ENCODE measurements at places on chromosomes 4 and X.

DNA sequence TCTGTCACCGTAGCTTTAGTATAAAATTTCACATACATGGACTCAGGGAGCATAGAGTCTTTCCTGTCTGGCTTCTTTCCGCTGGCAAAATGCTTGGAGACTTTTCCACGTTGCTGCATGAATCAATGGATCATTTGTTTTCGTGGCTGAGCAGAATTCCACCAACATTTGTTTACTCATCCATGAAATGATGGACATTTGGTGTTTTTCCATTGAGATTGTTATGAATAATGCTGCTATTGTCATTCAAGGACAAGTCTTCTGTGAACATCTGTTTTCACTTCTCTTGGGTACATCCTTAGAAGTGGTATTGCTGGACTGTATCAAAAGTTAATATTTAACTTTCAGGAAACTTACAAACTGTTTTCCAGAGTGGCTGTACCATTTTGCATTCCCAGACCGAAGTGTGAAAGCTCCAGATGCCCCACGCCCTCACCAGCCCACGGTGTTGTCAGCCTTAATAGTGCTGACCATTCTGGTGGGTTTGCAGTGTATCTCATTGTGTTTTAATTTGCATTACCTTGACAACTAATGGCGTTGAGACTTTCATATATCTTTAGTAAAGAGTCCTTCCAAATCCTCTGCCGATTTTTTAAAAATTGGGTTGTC is 5.8 kb upstream of the TMEM271 start:
- DNase-seq: no peak

DNA sequence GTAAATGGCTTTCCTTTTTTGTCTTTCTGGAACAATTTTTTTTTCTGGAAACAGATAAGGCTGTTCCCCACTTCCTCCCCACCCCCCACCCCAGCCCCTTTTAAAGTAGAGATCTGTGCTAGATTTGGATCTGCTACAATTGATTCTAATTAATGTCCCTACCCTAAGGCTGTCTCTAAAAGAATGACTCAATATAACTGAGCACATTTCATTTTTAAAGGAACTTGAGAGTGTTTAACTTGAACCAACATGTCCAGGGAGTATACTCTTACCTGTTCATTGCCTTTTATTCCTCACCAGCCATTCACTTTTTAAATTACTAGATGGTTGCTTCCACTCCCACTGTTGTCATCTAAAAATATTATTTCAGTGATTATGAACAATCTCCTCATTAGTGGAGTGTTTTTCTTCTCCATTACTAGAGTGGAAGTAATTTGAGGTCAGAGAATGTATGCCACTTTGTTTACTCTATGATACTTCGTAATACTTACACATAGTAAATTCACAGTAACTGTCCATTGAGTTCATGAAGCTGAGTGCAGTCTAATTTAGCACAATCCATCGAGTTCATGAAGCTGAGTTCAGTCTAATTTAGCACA is 14.1 kb upstream of the CNOT6L start:
- DNase-seq: no peak

GRCh38 chr4:169160825-169161224 is 109.9 kb downstream of the SH3RF1 start:
- DNase-seq: no peak

DNA sequence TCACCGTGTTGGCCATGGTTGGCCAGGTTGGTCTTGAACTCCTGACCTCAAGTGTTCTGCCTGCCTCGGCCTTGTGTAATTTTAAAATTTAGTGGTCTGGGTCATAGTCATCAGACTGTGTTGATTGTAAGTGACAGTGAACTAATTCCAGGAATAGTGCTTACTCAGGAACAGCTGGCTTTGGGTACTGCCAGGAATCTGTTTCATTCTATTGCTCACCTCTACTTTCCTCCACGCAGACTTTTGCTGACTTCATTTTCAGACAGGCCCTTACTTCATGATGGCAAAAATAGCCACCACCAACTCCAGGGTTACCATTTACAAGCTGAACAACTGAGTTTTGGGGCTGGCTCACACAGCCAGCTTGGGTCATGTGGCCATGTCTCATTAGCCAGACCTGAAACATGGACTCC is 54.6 kb downstream of the FNIP2 start:
- no peak for DNase-seq

DNA sequence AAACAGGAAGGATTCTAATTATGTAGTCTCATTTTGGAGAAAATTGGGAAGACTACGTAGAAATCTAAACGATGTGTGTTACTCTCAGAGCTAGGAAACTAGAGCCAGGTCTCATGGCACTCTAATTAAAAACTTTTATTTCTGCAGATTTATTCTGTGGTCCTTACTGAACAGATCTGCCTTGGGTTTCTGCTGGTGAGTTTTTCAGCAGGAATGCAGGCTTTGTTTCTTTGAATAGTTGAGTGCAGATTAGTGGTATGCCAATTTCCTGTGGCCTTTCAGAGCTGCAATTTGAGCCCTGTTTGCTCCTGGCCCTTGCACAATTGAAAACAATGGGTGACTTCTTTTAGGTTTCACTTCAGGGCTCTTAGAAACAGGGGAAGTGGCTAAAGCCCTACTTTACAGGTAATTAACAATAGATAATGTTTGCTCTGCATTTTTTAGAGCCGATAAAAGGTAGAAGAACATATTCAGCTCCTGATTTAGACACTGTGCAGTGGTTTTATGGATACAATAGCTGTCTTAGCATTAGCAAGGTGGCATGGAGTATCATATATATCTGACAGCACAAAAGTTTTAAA is 21.8 kb downstream of the SPRY1 start:
- DNase-seq: no peak

DNA sequence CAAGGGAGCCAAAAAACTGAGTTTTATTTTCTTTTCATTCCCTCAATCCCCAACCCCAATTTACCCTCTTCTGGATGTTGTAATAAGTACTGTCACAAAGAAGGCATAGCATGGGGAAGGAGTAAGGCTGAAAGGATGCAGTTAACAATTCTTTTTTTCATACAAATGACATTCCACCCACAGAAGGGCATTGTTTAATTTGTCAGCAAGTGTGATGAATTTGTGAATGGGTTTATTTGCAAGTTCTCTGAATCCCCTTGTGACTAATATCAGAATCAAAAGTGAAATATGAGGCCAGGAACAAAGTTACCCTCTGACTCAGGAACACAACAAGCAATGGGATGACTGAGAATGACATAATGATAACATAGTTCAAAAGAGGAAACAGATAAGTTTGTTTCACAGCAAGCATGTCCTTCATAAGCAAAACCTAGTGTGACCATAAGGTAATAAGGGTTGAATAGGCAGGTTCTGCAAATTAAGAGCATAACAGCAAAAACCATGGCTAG is 2.1 kb downstream of the GEMIN8 start:
- no peak for DNase-seq

- DNase-seq: no peak
Measured at GRCh38 chr4:7301846-7302630, 109.7 kb downstream of the SORCS2 start.

DNA sequence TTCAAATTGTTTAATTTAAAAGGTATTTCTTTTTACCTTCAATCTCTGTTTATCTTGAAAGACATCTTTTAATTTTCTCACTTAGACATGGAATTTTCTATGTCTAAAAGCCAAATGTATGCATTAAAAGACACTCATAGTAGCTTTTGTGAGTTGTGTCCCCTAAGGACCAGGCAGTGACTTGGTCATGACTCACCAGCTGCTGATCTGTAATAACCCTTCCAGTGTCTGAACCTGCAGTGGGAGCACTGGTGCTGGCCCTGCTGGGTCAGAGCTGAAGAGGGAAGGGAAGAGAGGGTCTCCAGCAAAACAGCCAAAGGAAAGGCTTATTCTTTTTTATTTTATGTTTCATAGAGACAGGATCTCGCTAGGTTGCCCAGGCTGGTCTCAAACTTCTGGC is 31.1 kb upstream of the SH3D19 start:
- DNase-seq: no peak

GRCh38 chr4:74055096-74055495 is 16.6 kb upstream of the CXCL3 start:
- DNase-seq: no peak
